Natural killer cell (primary cell): ENCODE measurements at places on chromosomes 5 and 9. TPM values are rescaled to one million over a fixed set of nuclear protein-coding genes. Genes with fewer than 3 reads are reported as not detected.

- H3K36me3 ChIP-seq = no peaks in the 10 kb centered on the region
- no peak for DNase-seq
- H3K27ac ChIP-seq = peak overlapping the region; percentile 71
- peaks cover 24% of the 10 kb centered on the region for H3K4me1 ChIP-seq
Observed at GRCh38 chr5:102888483-102888882, 133.4 kb downstream of the PAM start.

DNA sequence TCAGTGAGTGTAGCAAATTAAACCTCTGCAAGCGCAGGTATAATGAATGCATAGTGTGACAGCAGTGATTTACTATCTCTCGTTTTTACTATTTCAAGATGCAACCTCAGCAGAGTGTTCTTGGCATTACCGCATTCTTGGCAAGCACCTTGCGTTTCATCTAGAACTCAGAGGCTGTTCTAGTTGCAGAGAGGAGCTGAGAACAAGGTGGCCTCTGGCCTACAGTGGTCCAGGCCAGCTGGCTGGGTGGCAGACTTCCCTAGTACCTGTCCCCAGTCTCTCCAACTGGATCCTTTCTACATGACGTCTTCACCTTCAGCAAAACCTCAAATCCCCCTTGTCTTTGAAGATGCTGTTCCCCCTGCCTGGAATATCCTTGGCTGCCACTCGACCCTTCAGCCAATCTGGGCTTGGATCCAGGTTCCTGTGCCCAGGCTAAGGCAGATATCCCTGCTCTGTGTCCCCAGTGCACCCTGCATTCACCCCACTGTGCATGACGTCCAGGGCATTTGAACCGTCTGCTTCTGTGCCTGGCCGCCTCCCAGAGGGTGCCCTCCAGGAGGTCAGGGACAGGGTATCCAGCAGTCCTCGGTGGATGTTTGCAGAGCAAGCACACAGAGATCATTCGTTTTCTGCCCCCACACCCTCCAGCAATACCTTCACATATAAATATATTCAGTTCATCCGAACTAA, 120.4 kb upstream of the CPEB4 start:
- DNase-seq = no peak
- no peaks in the 10 kb centered on the region for H3K27me3 ChIP-seq
- no peaks in the 10 kb centered on the region for H3K36me3 ChIP-seq
- H3K4me3 ChIP-seq = no peak overlapping the region
- no peak overlapping the region for H3K27ac ChIP-seq

- H3K36me3 ChIP-seq = no peaks in the 10 kb centered on the region
- no peaks in the 10 kb centered on the region for H3K27me3 ChIP-seq
- no peak overlapping the region for H3K27ac ChIP-seq
- H3K4me1 ChIP-seq = no peaks in the 10 kb centered on the region
- DNase-seq = no peak
Observed at GRCh38 chr9:9045072-9045471, 1245.5 kb upstream of the DMAC1 start.

PTGR1 gene
- total RNA-seq = not detected

RNF183 gene
- total RNA-seq = not detected

- no peaks in the 10 kb centered on the region for H3K27me3 ChIP-seq
- no peak for DNase-seq
- no peak overlapping the region for H3K4me3 ChIP-seq
- H3K27ac ChIP-seq = no peak overlapping the region
Observed at GRCh38 chr5:126044111-126044668, 379.0 kb upstream of the GRAMD2B start.

GRCh38 chr5:126926187-126926586, 104.2 kb downstream of the MARCHF3 start:
- H3K4me1 ChIP-seq = no peaks in the 10 kb centered on the region
- no peaks in the 10 kb centered on the region for H3K36me3 ChIP-seq
- no peak for DNase-seq
- no peak overlapping the region for H3K27ac ChIP-seq
- H3K27me3 ChIP-seq = no peaks in the 10 kb centered on the region
- no peak overlapping the region for H3K4me3 ChIP-seq

SLC22A4 gene
- 2.3 TPM for total RNA-seq

GRCh38 chr5:11504065-11504885, 400.0 kb downstream of the CTNND2 start:
- no peaks in the 10 kb centered on the region for H3K27me3 ChIP-seq
- no peaks in the 10 kb centered on the region for H3K36me3 ChIP-seq
- H3K4me1 ChIP-seq = no peaks in the 10 kb centered on the region
- no peak overlapping the region for H3K27ac ChIP-seq
- no peak for DNase-seq
- no peak overlapping the region for H3K4me3 ChIP-seq

DNA sequence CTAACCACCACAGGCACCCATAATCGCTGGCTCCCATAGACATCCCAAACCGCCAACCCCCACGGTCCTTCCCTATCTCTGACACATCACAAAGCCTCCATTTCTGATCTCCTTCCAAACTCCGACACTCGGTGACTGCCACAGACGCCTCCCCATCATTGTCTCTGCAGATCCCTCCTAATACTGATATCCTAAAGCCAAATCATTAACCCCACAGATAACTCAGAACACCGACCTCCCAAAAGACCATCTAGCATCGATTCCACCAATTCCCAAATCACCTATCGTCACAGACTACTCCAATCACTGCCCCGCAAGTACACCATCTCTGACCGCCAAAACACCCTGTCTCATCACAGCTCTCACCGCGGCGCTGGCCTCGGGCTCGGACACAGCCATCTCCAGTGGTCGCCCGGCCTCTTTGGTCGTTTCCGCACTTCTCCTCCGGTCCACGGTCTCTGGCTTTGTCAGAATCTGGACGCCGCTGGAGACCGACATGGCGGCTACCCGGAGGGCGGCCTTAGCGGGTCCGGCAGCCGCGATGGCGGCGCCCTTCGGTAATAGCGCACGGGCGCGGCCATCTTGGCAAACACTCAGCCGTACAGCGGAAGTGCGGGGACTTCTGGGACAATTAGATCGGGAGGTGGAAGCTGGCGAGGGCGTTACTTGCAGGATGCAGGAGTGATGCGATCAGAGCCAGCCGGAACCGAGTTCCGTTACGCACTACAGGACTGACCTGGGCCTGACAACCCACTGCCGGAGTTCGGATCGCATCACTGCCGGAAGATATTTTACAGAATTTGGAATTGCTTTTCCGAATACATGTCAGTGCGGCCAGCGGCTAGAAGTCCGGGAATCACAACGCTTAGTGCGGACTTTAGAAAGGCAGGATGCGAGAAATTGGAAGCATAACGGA, at the start of gene ZFP37:
ZFP37 (minus strand) TSS at position 534 of the 916 bp plus-strand sequence; CDS start at position 498, 36 bp downstream.
- peaks cover 12% of the 10 kb centered on the region for H3K4me1 ChIP-seq
- no peaks in the 10 kb centered on the region for H3K36me3 ChIP-seq
- peak within 1 kb of the TSS; percentile 82 for H3K4me3 ChIP-seq
- H3K27ac ChIP-seq = no peak within 1 kb of the TSS
- DNase-seq = peak; percentile 86

GRCh38 chr5:34740389-34740806, 84.3 kb downstream of the RAI14 start:
- no peaks in the 10 kb centered on the region for H3K4me1 ChIP-seq
- no peaks in the 10 kb centered on the region for H3K27me3 ChIP-seq
- no peak for DNase-seq
- H3K27ac ChIP-seq = no peak overlapping the region
- no peak overlapping the region for H3K4me3 ChIP-seq
- H3K36me3 ChIP-seq = no peaks in the 10 kb centered on the region
